MV-4-11 (cell line): ENCODE measurements at places on chromosomes 11 and 22.
A peak's percentile ranks its signal among the peaks of the same experiment; 100 is the strongest.

DNA sequence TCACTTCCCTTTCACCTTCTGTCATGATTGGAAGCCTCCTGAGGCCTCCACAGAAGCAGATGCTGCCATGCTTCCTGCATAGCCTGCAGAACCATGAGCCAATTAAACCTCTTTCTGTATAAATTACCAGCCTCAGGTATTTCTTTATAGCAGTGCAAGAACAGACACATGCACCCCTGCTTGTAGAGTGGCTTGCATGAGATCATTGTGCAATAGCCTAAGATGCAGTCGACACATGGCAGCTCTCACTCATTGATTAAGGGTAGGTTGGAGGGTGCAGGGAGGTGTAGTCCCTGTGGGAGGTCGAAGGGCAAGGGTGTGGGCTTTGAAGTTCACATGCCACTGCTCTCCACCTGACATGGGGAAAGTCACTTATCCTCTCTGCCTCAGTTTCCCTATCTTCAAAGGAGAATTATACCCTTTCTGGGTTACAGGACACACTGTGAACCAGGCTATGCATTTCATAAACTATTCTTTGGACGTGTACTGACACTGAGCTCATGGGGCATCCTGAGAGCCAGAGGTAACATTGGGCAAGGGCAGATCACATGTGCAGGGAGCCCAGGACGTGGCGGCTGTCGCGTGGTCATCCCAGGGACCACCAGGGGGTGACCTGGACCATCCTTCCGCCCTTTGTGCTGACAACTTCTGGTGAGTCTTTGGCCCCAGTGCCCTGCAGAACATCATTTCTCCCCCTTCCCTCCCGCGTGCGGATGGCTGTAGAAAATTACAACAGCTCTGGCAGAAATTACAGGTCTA is 69.2 kb upstream of the SHANK2 start:
- no peak for DNase-seq

DNA sequence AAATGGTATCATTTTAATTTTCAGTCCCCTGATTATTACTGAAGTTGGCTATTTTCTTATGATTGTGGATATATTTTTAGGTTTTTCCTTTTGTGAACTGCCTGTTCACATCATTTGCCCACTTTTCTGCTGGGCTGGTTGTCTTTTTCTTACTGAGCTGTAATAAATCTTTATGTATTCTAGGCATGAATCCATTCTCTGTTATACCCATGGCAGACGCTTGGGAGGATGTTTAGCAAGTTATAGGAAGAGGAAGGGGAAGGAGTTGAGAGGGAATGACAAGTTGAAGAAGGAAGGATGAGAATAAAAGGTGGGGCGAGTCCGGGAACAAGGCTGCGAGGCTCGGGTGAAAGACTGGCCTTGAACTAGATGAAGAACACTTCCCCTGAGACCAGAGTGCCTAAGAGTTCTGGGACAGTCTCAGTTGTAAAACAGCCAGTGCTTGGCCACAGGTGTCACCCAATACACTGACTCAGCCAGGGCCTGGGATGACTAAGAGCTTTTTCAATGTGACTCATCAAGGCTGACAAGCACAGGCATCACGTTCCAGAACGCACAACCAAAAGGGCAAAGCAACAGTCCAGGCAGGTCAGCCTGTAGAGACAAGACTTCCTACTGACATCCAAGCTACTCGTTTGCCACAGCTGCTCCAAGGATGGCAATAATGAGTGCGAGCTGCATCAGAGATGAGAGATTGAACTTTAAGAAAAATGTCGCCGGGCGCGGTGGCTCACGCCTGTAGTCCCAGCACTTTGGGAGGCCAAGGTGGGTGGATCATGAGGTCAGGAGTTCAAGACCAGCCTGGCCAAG is 35.2 kb downstream of the LRFN4 start:
- DNase-seq: peak; percentile 92

DNA sequence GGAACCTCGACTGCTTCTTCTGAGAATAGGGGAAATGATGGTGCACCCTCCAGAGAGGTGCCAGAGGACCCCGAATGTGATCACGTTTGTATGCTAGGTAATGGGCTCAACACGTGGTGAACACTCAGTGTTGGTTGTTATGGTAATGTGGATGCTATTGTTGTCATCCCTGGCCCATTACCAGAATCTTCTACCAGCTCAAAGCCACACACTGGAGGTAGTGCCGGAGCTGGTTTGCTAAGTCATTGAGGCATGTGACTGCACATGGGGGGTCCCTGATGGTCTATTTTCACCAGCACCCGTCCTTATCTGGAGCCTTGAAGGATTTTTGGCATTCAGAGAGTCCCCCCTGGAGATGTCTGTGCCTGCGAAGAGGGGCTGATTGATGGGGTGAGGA is 119.1 kb upstream of the CD82 start:
- no peak for DNase-seq

GRCh38 chr22:50082197-50082715 is 3.0 kb downstream of the MLC1 start:
- no peak for DNase-seq

- DNase-seq: no peak
Measured at GRCh38 chr22:49244466-49245420, 582.9 kb downstream of the BRD1 start.

DNA sequence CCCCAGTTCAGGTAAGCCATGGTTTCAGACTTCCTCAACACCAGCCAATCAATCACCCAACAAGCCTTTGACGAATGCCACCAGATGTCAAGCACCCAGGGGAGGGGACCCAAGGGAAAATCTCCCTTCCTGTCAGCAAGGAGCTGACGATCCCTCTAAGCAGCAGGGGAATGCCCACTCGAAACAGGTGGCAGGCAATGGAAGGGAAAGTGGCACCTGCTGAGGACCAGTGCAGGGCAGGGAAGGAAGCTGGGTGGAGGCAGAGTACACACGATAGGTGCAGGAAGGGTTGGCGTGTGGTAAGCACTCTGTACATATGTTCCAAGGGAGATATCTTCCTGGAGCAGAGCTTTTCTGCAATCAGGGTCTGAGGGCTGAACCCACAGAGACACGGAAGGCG is 11.7 kb upstream of the CREB3L1 start:
- no peak for DNase-seq

DNA sequence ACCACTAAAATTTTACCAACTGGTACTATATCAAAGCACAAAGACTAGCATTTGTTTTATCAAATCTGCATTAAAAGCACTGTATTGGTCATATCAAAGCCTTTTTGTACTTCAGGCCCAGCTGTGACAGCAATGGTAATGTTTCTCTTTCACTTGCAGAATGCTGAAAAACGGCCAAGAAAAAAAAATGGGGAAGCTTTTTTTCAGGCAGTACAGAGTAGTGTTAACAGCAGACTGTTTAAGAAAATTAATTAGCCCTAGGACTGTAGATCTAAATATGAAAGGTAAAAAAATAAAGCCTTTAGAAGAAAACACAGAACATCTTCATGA is 33.3 kb downstream of the DENND5A start:
- peak; percentile 68 for DNase-seq

DNA sequence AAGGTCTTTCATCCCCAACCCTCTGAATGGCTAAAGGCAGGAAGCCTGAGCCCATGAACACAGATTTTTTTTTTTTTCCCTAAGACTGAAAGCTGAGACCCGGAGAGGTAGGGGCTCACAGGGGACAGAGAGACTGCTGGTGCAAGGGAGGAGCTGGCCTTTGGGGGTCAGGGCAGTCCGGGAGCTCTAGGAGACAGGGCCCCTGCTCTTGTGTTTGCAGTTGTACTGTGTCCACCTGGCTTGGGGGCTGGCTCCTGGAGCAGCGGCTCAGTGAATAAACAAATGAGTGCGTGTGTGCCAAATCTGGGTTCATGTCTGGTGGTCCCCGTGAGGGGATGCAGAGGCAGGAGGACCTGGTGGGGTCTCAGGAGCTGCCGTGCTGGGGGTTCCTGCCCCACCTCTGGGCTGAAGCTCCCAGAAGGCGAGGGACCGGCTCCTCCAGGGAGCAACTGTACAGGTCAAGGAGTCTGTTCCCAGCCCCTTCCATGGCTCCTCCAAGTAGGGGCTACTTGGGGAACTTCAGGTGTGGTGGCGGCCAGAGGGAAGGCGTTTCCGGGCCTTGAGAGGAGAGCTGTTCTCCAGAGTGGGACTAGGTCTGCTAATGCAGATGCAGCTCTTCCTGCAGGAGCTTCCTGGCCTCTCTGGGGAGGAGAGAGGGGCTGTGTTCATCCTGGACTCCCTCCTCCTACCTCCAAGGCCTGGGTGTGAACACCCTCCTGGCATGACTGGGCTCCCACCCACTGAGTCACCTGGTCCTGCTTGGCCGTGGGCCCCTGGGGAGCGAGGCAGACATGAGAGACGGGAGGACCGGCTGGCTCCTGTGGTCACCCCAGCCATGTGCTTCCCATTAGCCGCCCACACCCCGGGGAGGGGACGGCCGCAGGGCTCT is 57.6 kb downstream of the FBXO7 start:
- no peak for DNase-seq

- peak; percentile 5 for DNase-seq
Measured at GRCh38 chr22:39994041-39994565, 651 bp upstream of the FAM83F start.

DNA sequence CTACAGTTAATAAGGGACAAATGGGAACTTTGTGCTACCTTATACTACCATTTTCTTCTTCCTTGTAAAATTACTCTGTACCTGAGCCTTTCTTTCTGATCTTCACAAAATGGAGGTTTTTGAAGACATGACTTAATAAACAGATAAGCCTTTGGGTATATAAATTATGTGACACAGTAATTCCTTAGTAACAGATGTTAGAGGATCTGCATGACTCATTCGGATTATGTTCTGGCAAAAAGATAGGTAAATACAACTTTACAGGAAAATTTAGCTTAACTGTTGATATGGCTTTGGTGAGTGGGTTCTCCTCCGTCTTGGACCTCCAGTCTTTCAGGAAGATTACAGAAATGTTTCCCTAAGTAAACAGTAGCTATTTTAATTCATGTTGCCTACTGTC is 61.8 kb downstream of the BID start:
- DNase-seq: no peak

GRCh38 chr11:22467741-22468140 is 129.6 kb downstream of the SLC17A6 start:
- no peak for DNase-seq

GRCh38 chr22:37316875-37317371 is 34.6 kb downstream of the CYTH4 start:
- peak; percentile 58 for DNase-seq

GRCh38 chr11:117175781-117176180 is 2.8 kb upstream of the SIDT2 start:
- no peak for DNase-seq

DNA sequence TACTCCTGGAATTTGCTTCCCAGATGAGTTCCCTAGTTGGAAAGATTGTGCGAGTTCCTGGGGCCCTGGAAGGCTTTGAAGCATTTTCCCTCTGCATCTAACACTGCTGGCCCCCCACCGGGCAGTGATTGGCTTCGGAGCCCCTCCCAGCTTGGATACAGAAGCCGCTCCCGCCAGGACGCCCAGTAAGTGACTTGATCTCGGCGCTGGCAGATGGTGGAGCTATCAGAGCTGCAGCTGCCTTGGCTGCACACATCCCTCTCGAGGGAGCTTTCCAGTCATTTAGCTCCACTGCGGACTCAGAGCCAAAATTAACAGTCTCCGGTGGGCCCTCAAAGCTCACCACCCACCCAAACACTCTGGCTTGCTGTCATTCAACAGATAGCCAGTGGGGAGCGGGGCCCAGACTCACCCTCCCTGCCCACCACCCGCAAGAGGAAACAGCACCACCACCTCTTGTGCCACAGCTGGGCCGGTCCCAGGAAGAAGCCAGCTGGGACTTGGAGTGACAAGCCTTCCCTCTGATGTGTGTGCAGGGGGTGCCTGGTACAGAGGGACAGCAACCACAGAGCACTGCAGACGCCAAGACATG is 162.3 kb downstream of the TRIM29 start:
- no peak for DNase-seq

GRCh38 chr11:77092382-77092781 is 10.3 kb upstream of the OMP start:
- no peak for DNase-seq

DNA sequence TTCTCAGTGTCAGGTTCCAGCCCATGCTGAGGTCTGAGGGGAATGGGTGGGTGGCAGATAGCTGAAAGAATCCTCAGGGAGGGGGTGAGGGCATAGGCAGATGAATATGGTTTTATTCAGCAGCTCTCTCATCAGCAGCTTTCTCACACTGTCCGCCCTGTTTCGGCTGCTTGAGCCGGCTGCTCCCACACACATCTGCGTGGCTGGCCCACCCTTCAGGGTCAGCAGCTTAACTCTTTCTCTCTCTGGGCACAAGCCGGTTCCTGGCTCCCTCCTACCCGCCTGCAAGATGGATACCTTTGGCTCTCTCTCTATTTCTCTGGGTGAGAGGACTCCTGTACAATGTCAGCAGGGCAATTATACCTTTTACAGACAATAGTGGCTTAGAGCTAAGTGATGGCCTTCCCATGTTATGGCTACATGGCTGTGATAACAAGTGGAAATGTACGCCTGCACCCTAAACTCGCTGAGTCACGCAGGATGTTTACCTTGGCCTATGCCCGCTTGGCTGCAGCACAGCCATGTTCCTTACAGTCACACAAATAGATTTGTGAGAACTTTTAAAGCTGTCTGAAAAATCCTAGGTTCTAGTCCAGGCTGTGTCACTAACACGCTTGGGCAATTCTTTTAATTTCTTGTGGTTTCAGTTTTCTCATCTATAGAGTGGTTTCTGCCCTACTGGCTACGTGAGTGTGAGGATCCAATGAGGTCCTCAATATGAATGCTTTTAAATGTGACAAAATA is 4.1 kb downstream of the MMP20 start:
- peak; percentile 18 for DNase-seq

DNA sequence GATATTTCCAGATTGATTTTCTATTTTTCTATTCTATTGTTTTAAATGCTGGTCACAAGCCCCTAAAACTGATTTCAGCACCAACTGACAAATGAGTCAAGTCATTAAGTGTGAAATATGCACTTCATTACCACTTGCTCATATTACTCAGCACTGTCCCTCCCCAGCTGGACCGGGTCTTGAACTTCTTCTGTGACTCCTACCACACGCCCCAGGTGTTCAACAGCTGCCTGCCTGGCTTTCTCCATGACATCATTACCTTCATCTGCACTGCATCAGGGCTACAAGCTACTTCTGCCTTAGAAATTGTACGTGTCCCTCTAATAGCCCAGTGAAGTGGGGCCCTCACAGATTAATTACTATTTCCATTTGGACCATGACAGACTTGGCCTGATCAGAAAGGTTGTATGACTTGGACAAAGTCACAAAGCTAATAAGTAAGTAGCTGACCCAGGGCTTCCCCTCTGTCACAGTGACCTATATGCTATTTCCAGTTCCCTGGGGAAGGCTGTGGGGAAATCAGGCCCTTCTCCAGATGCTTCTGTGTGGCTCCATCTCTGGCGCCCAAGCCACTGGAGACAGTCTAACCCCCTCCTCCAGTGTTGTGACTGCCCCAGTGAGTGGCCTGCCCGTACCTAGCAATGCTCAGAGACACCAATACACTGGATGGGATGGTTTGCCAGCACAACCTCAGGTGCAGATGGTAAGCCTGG is 18.1 kb downstream of the TBC1D10A start:
- peak; percentile 16 for DNase-seq

GRCh38 chr22:33025675-33026074 is 32.5 kb downstream of the SYN3 start:
- DNase-seq: no peak

- DNase-seq: no peak
Measured at GRCh38 chr11:27241311-27242122, 121.5 kb downstream of the CCDC34 start.
